ENCODE measurements at places on chromosomes 2 and 18. TPM values are rescaled to one million over a fixed set of nuclear protein-coding genes. Genes with fewer than 3 reads are reported as not detected.

- H3K27me3 ChIP-seq: no peaks in the 10 kb centered on the region
- no peaks in the 10 kb centered on the region for H3K4me1 ChIP-seq
- H3K4me3 ChIP-seq: no peak overlapping the region
- DNase-seq: no peak
- no peaks in the 10 kb centered on the region for H3K36me3 ChIP-seq
Observed at GRCh38 chr2:79585701-79586433, 73.0 kb downstream of the CTNNA2 start.

DNA sequence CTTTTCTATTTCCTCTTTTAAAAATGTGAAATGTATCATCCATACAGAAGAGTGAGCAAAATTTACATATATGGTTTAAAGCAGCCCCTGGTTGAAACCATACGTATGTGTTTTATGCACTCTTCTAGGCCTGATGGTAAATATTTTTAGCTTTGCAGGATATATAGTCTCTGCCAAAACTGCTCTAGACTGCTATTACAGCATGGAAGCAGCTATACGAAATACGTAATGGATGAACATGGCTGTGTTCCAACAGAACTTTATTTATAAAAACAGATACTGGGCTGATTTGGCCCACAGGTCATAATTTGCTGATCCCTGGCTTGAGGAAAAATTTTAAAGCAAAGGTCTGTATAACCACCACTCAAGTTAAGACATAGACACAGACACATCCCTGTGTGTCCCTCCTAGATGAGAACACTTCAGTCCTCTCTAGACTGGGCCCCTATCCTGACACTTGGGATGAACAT is 42.5 kb upstream of the ATP8B1 start:
- H3K27me3 ChIP-seq: no peaks in the 10 kb centered on the region
- no peaks in the 10 kb centered on the region for H3K4me1 ChIP-seq
- no peak overlapping the region for H3K4me3 ChIP-seq
- H3K27ac ChIP-seq: no peak overlapping the region
- no peaks in the 10 kb centered on the region for H3K36me3 ChIP-seq

Gene CHRND
- total RNA-seq: not detected

Gene ABCA12
- not detected for total RNA-seq

DNA sequence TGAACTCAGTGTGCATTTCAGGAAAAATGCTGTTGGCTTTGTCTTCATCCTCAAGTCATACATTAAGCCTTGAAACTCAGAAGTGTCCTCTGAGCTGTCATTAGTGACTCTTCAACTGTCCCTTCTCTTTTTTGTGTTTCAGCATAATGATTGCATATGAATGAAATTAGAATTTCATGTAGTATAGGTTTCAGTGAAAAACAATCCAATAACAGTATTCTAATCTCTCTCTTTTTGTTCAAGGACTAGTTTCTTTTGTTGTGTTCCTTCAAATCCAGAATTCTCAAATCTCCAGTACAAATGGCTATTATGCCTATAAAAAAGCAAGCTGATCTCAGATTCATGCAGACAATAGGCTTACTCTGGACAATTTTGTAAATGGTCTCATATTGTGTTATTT is 133.5 kb downstream of the QPCT start:
- no peak overlapping the region for H3K27ac ChIP-seq
- H3K36me3 ChIP-seq: no peaks in the 10 kb centered on the region
- no peaks in the 10 kb centered on the region for H3K27me3 ChIP-seq
- H3K4me1 ChIP-seq: no peaks in the 10 kb centered on the region

Gene EHD3
- 1.7 TPM for total RNA-seq

- H3K27me3 ChIP-seq: no peaks in the 10 kb centered on the region
- H3K36me3 ChIP-seq: peaks cover 62% of the 10 kb centered on the region
- H3K27ac ChIP-seq: no peak overlapping the region
- peaks cover 34% of the 10 kb centered on the region for H3K4me1 ChIP-seq
Observed at GRCh38 chr2:101832114-101832513, 134.6 kb downstream of the MAP4K4 start.

- peaks cover 8% of the 10 kb centered on the region for H3K36me3 ChIP-seq
- H3K27ac ChIP-seq: no peak overlapping the region
- H3K27me3 ChIP-seq: no peaks in the 10 kb centered on the region
- H3K4me1 ChIP-seq: peaks cover 60% of the 10 kb centered on the region
- H3K4me3 ChIP-seq: no peak overlapping the region
Observed at GRCh38 chr2:69594341-69594740, 49.2 kb downstream of the AAK1 start.

DNA sequence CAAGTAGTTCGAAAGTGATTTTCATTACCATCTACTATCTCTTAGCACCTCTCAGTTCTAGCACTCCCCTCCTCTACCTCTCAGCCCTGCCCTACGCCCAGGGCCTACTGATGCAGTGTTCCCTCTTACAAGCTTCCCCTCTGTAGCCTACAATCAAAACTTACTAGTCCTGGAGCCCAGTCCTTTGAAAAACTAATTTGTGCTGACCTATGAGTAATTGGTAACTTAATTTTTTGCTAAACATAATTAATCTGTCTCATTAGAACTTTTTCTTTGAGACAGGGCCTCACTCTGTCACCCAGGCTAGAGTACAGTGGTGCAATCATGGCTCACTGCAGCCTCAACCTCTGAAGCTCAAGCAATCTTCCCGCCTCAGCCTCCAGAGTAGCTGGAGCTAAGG is 44.9 kb downstream of the MREG start:
- no peaks in the 10 kb centered on the region for H3K36me3 ChIP-seq
- H3K27me3 ChIP-seq: no peaks in the 10 kb centered on the region
- no peaks in the 10 kb centered on the region for H3K4me1 ChIP-seq
- H3K4me3 ChIP-seq: no peak overlapping the region
- no peak overlapping the region for H3K27ac ChIP-seq

- peaks cover 40% of the 10 kb centered on the region for H3K36me3 ChIP-seq
- H3K4me1 ChIP-seq: no peaks in the 10 kb centered on the region
- no peaks in the 10 kb centered on the region for H3K27me3 ChIP-seq
- no peak for DNase-seq
Observed at GRCh38 chr2:97808816-97809215, 95.4 kb downstream of the ZAP70 start.

Gene GNAL
- 0.19 TPM for total RNA-seq

Gene DARS1
- total RNA-seq: 41.7 TPM

Gene SULT6B1
- not detected for total RNA-seq

- H3K36me3 ChIP-seq: no peaks in the 10 kb centered on the region
- no peaks in the 10 kb centered on the region for H3K27me3 ChIP-seq
- no peaks in the 10 kb centered on the region for H3K4me1 ChIP-seq
Observed at GRCh38 chr2:15867194-15868171, 72.9 kb upstream of the MYCN start.

DNA sequence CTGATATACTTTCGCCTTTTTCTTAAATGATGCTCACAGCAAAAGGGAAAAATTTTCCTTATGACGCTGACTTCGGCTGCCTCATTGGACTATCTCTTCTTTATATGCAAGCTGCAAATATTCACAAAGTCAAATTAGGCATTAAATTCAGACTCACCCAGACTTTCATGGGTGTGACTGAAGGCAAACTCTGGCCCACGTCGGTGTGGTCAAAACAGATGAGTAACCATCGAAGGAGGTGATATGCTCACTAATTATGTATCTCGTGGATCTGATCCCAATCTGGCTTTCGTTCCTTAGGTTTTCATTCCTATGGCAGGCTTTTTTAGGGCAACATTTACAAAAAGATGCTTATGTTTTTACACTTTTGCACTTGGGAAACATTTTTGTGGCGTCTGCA is 36.6 kb downstream of the FAM124B start:
- no peak overlapping the region for H3K27ac ChIP-seq
- H3K36me3 ChIP-seq: no peaks in the 10 kb centered on the region
- no peak for DNase-seq
- peaks cover 4% of the 10 kb centered on the region for H3K4me1 ChIP-seq

DNA sequence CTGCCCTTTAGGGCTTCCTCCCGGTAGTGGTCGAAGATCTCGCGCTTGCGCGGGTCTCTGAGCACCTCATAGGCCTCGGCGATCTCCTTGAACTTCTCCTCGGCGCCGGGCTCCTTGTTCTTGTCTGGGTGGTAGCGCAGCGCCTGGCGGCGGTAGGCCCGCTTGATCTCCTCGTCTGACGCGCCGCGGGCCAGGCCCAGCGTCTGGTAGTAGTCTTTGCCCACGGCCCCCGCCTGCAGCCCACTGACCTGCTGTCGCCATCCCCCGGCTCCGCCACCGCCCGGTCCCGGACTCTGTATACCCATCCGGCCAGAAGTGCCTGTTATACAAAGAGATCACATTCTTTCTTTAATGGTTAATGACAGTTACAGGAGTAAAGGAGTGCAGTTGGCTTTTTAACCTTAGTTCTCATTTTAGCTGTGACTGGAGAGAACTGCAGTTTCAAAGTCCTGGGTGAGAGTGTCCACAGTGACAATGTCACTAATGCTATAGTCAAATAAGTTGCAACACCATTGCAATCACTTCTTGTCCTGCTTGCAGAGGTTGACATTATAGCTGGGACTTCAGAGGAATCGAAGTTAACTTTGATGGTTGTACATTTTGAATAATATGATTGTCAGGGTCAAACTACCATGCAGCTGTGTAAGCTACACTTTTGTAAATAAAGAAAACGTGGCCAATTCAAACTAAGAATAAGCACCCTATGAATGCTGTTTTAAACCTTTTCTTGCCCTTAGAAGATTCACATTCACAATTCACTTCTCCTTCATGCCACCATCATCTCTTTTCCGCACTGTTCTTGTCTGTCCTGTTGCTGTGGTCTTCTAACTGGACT is 35.3 kb upstream of the CAVIN2 start:
- no peaks in the 10 kb centered on the region for H3K36me3 ChIP-seq
- H3K27me3 ChIP-seq: no peaks in the 10 kb centered on the region

Gene NRP2
- total RNA-seq: 0.19 TPM

Gene SLC5A7
- not detected for total RNA-seq
